AG08395 (cell line): ENCODE measurements at places on chromosomes 6 and 20.

DNA sequence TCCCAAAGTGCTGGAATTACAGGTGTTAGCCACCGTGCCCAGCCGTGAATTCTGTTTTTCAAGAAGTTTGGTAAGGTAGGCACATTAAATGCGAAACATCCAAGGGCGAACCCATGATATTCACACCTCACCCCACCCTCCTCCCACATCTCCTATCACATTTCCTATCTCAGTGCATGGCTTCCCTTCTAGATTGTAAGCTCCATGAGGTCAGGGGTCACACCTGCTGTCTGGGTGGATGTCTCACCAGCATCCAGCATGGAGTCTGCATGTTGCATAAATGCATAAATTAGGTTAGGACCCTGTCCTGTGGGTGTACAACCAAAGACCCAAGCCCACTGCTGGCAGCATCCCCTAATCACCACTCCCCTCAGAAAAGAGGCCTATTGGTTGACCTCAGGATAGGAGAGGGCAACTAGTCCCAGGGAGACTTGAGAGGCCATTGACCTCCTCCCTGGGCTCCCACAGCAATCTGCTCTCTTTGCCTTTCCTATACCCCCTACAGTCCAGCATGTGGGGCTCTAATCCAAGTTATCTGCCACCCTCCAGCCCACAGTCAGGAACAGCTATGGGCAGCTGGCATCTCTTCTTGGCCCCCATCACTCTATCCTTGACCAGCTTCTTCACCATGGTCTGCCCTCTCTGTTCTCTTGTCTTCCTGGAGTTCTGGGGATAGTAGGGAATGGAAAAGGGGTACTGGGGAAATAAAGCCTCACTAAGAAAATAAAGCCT lies 4.2 kb downstream of the PRRT1 start:
- no peak for DNase-seq

- DNase-seq = no peak
These were observed 141.3 kb downstream of the TAF4 start for GRCh38 chr20:61924211-61924857.

DNA sequence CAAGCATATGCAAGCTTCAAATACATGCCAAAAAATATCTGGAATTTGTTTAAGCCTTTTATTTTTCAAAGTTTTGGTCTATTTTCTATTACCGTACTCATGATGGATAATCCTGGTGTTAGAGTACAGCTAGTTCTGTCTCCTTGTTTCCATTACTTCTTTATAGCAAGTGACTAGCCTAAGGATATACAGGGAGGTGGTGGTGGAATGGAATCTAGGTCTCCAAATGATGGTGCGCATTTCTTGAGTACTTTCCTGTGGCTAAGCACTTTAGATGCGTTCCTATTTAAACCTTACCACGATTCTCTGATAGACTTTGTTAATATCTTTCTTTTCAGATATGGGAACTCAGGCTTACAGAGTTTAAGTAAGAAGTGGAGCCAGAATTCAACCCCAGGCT lies 3.5 kb downstream of the SLC16A10 start:
- no peak for DNase-seq

- no peak for DNase-seq
These were observed 648.3 kb downstream of the EPM2A start for GRCh38 chr6:145087034-145087433.

GRCh38 chr6:151060766-151061531 lies 178.8 kb upstream of the AKAP12 start:
- DNase-seq = no peak

DNA sequence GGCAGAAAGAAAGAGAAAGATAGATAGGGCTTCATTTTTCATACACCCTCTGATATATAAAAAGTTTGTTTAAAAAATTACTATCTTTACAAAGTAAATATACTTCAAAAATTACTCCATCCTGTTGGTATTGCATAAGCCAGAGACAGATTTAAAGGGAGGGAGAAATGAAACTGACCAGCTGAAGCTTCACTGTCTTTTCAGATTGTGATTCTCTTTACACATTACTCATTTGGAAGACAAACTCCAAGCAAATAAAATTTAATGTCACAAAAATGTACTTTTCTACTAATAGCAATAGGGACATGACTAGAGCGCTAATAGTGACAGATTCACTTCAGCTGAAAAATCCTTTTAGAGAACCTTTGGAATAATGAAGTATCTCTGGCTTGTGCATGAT lies 38.6 kb upstream of the MARCKS start:
- DNase-seq = no peak

GRCh38 chr6:38279423-38279822 lies 360.3 kb downstream of the BTBD9 start:
- peak; percentile 43 for DNase-seq

GRCh38 chr6:1780251-1780867 lies 170.6 kb downstream of the FOXC1 start:
- DNase-seq = no peak

GRCh38 chr20:57618764-57619050 lies 1.5 kb downstream of the ZBP1 start:
- DNase-seq = no peak

DNA sequence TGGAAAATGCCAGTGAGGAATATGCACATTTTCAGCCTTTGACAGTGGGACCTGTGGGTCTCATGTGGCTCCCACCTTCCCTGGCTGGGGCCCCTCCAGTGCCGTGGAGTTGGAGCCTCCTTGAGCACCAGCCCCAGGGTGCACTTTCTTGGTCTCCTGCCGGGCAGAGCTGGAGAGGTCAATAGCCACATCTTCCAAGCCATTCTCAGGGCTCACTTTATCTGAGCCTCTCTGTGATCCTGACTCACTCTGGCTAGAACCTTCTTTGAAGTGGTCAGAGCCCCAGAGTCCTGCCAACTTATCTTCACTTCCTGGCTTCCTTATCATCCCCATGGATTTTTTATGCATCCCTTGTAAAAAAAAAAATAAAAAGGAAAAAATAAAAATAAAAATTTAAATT lies 5.7 kb downstream of the VSX1 start:
- DNase-seq = no peak

DNA sequence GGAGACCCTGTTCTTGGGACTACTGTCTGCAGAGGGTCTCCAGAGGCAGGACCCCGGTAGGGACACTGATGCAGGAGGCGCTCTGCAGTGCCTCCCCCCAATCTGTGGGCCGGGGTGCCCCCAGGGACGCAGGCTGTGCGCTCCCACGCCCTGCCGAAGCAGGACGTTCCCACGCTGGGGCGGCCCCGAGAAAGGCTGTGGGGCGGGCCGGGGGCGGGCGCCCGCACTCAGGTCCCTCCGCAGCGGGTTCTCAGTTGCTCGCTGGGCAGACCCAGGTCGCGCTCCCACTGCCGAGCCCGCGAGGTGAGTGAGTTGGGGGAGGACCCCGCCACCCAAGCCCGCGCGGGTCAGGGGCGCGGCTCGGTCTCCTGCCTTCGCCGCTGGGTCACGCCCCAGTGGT lies at the start of gene COX4I2:
COX4I2 (plus strand) TSS at position 253 of the 400 bp plus-strand sequence. CDS start 1,106 bp downstream, outside the sequence.
- DNase-seq = no peak

- no peak for DNase-seq
These were observed 26.2 kb downstream of the TOP1 start for GRCh38 chr20:41054847-41055230.

DNA sequence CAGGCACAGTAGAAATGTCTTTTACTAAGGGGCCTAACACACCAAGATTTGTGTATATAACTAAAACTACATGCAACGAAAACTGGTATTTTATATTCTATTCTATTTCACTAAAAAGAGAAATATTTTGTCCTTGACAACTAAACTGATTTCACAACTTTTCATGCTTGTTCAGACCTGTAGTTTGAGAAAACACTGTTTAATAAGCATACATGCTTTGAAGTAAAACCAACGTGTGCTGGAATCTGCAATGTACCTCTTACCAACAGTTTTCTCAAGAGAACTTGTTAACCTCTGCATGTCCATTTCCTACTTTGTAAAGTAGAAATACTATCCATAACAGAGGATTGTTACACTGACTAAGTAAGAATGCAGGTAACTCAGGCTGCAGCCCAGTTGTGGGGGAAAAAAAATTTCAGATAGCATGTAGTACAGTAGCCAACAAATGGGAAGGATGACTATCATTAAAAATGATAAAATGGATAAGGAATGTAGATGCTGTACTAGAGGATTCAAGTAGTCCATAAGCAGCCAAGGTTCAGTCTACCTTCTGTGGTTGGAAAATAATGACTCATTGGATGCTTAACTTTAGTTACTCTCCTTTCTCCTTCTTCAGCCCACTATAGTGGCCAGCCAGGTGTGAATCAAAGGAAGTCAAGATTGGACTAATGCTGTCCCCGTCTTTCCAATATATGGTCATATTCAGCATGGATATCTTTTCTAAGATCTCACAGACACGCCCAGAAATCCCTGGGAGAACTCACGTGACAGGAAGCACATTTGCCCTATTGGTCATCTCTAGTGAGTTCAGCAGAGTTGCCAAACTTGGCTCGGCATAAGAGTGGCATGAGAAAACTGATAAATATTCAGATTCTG lies 65.2 kb downstream of the HFE start:
- DNase-seq = no peak
